ENCODE measurements at places on chromosomes 12 and 14.

GRCh38 chr12:29796823-29797263 lies 13.1 kb upstream of the TMTC1 start:
- DNase-seq, result no peak

DNA sequence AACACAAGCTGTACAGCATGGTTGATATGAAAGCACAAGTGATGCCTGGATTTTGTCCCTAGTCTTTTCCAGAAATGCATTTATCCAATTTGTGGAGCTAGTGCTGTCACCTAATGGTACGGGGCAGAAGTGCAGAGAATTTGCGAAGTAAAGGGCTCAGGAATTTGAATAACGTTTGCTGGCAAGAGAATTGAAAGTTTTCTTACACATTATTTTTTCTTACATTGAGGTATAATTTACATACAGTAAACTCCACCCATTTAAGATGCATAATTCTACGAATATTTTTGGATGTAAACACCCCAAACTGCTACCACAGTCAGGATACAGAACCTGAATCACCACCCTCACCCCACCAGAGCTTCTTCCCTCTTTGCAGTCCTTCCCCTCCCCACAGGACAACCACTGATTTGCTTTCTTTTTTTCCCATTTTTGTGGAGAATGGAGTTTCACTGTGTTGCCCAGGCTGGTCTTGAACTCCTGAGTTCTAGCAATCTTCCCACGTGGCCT lies 3.5 kb downstream of the AICDA start:
- no peak for DNase-seq

DNA sequence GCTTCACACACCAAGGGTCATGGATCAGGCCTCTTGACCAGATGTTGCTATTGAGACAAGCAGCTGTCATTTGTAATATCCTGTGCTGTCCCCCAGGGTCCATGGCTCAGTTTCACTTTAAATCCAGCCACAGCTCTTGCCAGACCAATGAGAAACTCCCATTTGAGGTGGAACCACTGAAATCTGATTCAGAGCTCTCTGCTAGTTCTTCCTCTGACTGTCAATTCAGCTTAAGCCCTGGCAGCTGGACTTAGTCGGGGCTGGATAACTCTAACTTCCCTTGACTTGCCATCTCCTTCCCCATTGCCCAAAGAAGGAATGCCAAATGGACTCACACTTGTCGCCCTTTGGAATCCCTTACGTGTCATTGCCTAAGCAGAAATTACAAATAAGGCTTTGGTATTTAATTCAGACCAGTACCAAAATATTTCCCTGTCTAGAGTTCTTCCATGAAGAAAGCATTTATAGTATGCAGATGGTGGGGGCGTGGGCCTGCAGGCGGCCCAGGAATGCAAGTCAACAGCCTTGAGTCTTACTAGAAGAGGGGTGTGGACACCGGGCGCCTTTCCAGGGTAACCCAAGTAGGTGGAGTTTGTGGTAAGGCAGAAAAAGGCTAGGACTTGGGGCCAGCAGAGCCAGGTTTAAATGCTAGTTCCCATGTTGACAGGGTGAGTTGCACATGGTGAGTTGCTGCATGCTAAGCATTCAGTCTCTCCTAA lies 96.9 kb upstream of the TMPO start:
- no peak for DNase-seq

GRCh38 chr12:70151993-70152392 lies 91.2 kb upstream of the CNOT2 start:
- no peak for DNase-seq

DNA sequence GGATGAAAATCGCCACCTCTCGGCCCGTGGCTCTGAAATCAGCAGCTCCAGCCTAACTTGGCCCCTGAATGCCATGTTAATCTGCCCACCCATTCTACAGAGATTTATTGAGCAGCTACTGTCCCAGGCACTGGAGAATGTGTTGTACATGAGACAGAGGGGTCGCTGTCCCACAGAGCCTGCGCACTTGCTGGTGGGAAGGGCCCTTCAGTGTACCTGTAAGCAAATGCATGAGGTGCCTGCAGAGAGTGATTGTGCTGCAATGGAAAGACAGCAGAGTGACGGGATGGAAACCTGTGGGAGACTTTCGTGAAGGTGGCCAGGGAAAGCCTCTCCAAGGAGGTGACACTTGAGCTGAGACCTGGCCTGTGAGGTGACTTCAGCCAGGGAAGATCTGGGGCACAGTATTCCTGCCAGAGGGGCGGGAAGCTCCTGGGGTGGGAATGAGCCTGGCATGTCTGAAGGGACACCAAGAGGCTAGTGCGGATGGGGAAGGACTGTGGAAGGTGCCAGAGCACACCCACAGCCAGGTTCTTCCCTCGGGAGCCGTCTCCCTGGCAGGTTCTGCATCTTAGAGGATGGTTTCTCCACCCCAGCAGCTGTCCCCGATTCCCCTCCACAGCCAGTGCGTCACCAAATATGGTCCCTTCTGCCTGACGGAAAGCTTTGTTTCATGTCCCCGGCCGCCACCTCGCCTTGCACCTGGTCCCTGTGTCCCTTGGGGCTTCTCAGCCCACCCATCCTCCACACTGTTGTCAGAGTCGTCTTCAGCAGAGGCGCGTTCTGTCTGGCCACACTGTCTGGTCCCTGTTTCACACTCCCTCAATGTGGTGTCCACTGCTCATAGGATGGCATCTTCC lies 8.7 kb downstream of the SMIM41 start:
- DNase-seq, result no peak

DNA sequence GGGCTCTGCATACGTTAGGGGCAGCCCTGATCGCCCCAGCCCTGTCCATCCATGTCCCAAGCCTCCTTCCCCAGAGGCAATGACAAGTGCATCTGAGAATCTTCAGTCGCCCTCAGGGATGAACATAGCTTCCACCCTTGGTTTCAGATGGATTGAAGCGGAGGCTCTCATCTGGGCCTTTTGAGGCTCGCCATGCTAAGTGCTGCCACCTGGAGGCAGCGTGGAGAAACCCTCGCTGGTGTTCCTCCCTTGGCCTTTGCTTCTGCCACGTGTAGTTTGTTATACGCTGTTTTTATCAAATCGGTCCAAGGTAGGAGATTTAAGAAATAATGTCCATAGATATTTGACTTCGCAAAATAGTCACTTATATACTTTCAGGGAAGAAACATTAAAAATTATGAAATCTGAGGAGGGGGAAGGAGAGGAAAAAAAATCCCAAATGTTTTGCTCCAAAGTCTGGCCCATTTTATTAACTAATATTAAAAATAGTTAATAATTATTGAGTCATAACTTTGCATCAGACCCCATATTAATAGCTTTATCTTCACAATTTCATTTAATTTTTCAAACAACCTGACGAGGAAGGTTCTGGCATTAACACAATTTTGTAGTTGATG lies 28.8 kb upstream of the LRRC10 start:
- DNase-seq, result peak; percentile 18

DNA sequence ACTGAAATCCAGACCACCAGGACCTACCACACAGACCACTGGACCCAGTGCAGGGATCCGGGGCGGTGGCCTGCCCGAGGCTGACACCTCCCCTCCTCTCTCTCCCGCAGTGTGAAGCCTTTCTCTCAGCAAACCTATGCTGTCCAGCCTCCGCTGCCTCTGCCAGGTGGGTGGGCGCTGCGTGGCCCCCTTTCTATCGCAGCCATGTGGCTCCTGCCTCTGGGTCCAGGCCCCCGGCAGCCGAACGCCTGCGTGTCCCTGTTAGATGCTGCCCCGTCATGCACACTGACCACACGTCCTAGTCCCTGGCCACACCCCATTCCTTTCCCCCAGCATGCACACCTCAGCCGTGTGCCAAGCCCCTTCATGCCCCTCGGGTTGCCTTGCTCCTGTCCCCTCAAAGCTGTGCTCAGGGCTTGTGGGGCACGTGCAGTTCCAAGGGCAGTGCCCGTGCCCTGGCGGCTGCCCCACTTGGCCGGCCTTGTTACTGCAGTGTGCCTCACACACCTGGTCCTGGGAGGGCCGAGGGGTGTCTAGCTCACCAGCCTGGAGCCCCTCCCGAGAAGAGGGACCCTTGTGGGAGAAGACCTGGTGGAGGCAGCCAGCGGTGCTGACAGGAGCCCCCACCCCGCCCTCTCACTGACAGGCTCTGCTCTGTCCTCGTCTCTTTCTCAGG lies 58.0 kb upstream of the TSPAN9 start:
- no peak for DNase-seq

- DNase-seq, result no peak
Observed at GRCh38 chr14:95611293-95611880, 74.8 kb upstream of the TCL1B start.

- DNase-seq, result no peak
Observed at GRCh38 chr12:96864335-96864734, 42.7 kb upstream of the NEDD1 start.
